NCI-H187 treated with DMSO at 0.1 percent for 48 hours (cell line): ENCODE measurements at places on chromosomes 7 and 10.

DNA sequence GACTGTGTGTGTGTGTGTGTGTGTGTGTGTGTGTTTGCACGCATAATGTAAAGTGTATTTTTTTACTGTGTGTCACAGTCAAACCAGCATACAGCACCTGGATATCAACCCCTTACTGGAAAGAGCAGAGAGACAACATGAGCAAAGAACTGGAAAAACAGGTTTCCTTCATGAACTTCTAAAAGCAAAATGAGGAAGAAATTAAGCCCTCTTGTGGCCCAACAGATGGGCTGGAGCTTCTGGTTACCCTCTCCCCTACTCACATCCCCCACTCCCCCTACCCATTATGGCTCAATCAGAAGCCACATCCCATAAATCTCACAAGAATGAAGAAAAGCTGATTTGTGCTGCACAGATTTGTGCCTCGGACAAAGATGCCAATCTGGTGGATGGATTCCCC is 36.2 kb downstream of the PDE1C start:
- no peak for DNase-seq

DNA sequence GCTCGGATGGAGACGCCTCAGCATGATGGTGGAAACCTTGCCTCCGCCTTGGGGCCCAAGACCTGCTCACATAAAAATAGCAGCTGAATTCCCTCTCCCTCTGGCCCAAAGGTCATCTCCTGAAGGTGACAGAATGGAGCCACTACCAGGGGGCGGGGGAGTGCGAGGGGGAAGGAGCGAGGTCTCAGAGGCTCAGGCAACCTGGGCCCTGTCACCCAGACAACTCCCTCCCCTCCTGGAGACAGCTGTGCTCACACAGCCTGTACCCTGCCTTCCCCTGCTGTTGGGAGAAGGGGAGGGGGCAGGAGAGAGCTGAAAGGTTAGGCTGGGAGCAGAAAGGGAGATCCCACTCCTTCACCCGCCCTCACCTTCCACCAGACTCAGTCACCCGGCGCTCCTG is 173.0 kb upstream of the RHEB start:
- DNase-seq = no peak

GRCh38 chr10:21170216-21170615 is 273.1 kb upstream of the NEBL start:
- DNase-seq = no peak

DNA sequence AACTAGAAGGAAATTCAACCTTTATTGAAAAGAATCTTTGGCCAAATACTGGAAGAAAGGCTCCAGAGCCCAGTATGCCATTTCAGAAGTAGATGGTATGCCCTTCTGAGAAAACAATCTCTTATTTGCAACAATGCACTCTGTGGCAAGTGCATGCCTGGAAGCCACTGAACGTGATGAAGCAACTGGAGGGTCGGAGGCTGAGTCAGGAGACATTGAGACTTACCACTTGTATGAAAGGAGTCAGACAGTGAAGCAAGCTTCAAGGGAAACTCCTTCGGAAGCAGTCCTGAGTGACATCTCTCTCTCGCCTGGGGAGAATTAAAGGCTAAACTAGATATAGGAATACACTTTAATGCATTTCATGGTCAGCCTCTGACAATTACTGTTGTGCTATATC is 353.7 kb downstream of the NRG3 start:
- no peak for DNase-seq

DNA sequence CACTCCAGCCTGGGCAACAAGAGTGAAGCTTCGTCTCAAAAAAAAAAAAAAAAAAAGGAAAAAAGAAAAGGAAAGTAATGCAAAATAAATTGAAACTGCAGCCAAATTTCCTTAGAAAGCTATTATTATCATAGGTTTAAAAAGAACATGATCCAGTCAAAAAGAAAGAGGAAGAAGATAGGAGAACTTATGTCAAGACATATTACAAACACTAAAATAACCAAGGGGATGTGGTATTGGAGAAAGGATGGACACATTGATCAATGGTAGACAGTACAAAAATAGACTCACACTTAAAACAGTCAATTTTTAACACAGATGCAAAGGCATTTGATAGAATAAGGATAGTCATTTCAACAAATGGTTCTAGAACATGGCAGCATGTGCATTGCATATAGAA is 27.3 kb upstream of the PFKP start:
- DNase-seq = no peak

GRCh38 chr10:132982301-132982989 is 40.1 kb upstream of the CFAP46 start:
- DNase-seq = no peak

- DNase-seq = no peak
These were observed 50.4 kb downstream of the NRAP start for GRCh38 chr10:113613427-113613826.

GRCh38 chr10:100297242-100297641 is 10.8 kb upstream of the BLOC1S2 start:
- no peak for DNase-seq

DNA sequence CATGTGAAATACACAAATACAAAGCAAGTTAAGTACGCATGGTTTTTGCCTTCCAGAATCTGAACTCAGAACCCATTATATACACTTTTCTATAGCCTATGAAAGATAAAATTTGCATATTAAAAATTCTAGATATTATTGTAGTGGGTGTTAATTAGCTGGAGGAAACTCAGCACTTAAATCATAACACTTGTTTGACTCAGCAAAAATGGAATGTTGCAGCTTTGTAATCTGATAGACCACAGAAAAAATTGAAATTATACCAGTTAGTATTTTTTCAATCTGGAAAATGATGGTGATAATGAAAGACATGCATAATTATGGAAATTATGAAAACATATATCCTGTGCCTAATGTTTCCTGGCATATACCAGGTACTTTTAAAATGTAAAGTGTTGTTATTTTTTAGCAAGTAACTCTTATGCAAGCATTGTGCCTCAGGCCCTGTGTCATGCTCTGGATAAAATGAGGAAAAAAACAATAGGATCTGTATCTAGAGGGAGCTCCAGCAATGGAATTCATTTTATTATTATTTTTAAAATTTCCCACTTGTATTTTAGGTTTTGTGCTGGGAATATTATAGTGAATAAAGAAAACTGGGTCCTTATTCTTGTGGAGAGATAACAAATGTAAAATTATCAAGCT is 490.4 kb upstream of the SEMA3A start:
- DNase-seq = no peak

DNA sequence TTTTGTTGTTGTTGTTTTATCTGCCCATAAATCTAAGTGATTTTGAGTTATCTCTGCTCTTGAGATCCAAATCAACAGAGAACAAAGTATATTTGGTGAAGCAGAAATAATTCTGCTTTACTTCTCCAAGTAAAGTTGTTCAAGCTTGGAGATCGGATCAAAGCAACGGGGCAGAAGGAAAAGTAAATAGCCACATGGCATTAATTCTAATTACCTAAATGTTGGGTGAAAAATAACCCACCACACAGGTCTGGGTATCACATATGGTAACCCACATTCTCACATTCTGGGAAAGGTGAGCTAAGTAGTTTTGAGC is 3.1 kb downstream of the NRP1 start:
- DNase-seq = no peak

GRCh38 chr7:139124084-139124914 is 14.8 kb upstream of the ZC3HAV1 start:
- no peak for DNase-seq

DNA sequence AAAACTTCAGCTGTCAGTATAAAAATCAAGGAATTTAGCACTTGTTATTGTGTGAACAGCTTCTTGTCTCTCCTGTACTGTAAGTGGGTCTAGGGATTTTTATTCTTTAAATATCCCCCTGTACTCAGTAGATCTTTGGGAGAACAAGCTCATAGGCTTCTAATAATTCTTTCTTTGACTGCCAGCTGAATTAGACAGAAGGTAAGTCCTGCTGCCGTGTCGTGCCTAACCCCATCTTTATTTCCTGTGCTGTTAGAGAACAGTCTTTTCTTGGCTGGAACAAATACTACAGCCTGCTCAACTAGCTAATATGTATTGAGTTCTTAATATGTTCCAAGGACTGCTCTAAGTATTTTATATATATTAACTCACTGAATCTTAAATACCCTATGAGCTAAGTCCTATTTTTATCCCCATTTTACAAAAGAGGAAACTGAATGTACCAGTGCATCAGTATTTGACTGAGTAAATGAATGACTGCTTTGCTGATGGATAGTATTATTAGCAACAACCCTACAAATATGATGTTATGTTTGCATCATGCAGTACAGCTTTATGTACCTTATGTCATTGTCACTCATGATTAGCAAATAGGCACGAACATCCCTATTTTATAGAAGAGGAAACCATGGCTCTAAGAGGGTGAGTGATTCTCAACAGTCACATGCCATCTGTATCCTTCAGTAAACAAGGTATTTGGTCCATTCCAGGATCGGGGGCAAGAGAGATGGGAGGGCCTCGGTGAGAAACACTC is 5.5 kb upstream of the DUSP5 start:
- no peak for DNase-seq

- DNase-seq = no peak
These were observed 15.8 kb downstream of the SFXN4 start for GRCh38 chr10:119149729-119150128.

DNA sequence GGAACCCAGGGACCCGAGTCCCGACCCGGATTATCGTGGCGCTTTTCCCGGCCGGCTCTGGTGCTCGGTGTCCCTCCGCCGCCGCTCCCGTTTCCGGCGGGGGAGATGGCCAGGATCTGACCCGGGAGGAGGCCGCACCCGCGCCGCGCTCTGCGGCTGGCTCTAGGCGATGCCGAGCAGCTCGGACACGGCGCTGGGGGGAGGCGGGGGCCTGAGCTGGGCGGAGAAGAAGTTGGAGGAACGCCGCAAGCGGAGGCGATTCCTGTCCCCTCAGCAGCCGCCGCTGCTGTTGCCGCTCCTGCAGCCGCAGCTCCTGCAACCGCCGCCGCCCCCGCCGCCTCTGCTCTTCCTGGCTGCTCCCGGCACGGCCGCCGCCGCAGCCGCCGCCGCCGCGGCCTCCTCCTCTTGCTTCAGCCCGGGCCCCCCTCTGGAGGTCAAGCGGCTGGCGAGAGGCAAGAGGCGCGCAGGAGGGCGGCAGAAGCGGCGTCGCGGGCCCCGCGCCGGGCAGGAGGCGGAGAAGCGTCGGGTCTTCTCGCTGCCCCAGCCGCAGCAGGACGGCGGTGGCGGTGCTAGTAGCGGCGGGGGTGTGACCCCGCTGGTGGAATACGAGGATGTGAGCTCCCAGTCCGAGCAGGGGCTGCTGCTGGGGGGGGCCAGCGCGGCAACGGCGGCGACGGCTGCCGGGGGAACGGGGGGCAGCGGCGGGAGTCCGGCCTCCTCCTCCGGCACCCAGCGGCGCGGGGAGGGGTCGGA is 593 bp downstream of the CDK13 start:
- no peak for DNase-seq

- DNase-seq = no peak
These were observed at the start of gene KLF6 for GRCh38 chr10:3784510-3785250. Gene KLF6, minus strand, starts transcription at chr10:3785209. Its CDS starts 195 bp downstream, at chr10:3785014.

DNA sequence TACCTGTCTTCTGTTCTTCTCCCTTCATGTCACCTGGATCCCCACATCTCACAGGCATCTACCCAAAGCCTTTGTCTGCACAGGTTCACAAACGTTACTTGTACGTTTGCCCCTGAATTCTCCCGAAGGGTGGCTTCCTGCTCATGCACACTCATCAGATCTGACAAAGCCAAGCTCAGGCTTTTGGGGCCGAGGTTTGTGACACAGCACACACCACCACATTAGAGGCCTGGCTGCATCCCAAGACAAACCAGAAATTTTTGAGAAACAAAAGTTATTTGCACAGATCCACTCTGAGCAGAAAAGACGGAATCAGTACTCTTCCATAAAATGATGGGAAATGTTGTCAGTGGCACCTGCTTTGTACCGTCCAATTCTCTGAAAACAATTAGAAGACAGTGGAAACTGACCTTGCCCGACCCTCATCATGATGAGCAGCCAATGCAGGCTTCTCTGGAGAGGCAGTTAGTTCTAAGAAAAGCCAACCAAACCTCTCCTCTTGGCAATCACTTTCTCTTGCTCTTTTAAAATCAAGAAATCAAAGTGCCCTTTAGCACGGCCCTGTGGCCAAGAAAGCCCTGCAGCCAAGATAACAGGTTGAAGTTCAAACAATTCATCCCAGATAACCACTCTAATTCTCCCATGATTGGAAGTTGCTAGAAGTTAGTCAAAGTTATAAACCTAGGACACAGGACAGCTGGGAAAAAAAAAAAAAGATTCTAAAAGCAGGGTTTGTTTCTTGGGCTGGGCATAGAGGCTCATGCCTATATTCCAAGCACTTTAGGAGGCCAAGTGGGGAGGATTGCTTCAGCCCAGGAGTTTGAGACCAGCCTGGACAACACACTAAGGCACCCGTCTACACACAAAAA is 13.6 kb upstream of the SVIL start:
- no peak for DNase-seq

DNA sequence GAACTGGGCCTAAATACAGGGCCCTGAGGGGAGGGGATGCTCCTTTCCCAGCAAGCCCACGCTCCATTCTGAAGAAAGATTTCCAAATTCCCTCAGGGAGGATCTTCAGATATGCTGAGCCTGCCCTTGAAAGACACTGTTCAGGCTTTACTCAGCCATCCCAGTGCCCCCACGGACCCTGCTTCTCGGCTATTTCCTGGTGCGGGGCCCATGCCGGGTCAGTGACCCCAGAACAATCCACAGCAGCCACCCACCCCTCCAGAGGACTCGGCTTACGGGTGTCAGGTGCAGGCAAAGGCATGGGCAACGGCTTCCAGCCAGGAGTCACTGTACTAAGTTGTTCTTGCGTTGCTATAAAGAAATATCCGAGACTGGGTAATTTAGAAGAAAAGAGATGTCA is 137.1 kb downstream of the OAT start:
- DNase-seq = no peak

DNA sequence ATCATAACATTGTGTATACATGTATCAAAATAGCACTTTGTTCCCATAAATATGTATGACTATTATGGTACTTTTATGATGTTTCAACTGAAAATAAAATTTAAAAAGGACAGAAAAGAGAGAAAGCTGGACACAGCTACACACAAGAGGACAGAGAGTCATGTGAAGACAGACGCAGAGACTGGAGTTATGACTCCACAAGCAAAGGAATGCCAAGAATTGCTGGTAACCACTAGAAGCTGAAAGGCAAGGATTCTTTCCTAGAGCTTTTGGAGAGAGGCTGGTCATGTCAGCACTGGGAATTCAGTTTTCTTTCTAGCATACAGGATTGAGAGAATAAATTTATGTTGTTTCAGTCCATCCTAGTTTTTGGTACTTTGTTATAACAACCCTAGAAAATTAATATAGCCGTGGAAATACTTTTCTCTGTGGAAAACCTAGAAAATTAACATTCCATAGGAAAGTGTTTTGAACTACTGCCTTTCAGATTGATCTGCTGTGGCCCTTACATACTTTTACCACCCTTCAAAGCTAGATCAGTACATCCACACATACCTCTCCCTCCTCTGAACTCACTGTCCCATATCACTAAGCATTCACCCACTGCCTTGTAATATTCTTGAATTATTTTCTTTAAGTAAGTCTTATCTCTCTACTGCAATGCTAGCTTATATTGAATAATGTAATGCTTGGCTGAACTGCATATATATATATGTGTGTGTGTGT is 575.3 kb downstream of the IPMK start:
- DNase-seq = no peak

GRCh38 chr10:76205361-76205760 is 773.9 kb downstream of the LRMDA start:
- no peak for DNase-seq
